ENCODE measurements at places on chromosomes 1 and 21.

- DNase-seq, result no peak
These were observed at the start of gene RXFP4 for GRCh38 chr1:155940993-155941844. TSS of gene RXFP4 (plus strand) at chr1:155941638. CDS start at chr1:155941710, 72 bp downstream.

DNA sequence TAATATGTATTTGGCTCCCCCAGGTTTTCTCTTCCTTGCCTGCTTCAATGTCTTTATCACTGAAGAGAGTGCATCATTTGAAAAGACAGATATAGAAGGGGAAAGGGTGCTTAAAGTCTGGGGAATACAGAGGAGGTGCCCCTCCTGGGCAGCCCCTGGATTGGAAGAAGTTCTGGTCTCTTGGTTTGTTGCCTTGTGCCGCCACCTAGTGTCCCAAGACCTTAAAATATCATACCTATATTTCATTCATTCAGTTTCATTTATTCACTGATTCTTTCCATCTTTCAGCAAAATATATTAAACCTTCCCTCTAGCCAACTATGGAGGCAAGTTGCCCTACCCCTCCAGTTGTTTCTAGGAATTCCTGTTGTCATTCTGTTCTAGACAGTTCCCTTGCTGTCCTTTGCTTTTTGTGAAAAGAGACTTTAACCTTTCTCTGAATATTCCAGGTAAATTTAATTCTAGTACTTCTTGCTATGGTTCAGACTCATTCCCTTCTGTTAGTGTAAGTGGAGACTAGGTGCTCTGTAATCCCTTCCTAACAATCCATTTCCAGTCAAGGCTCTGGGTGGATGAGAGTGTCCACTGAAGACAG lies 56.1 kb downstream of the MEF2D start:
- DNase-seq, result no peak

- DNase-seq, result no peak
These were observed 31.6 kb upstream of the ACOT11 start for GRCh38 chr1:54516249-54516920.

GRCh38 chr1:228734881-228735801 lies at the start of gene RHOU:
TSS of gene RHOU (plus strand) at chr1:228735479. CDS start at chr1:228735743, 264 bp downstream.
- peak; percentile 83 for DNase-seq

GRCh38 chr21:34519694-34520093 lies 7.7 kb upstream of the KCNE1 start:
- DNase-seq, result no peak

GRCh38 chr1:19639999-19640362 lies 4.1 kb upstream of the NBL1 start:
- DNase-seq, result no peak

DNA sequence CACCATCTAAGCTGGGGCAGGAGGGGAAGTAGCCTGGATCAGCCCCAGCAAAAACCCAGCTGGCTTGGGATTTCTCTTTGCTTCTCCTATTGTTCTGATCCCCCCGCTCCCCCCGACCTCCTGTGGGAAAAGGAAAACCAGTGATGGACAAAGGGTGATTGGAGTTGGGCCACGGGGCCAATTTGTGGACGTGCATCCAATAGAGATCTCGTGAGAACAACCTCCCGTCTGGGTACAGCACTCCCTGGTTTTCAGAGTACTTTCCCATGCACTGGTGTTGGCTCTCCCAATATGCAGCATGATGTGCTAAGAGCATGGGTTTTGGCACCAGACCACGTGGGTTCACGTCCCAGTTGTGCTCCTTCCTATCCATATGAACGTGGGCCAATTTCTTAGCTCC lies 9.0 kb downstream of the BLACAT1 start:
- DNase-seq, result no peak

DNA sequence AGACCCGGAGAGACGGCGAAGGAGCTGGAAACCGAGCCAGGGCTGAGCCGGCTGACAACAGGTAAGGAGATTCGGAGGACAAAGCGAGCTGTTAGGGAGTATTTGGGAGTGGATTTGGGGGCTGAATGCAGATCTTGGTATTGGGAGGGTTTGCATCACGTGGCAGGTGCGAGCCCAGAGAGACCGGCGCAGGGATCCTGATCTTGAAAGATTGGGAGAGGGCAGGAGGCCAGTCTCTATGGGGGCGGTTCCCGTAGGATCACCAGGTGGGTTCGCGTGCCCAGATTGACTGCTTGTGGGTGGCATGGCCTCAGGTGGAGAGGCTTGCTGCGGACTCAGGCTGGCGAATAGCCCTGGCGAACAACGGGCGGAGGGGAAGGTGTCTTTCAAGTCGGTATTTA lies 204 bp downstream of the CIART start:
- DNase-seq, result no peak

DNA sequence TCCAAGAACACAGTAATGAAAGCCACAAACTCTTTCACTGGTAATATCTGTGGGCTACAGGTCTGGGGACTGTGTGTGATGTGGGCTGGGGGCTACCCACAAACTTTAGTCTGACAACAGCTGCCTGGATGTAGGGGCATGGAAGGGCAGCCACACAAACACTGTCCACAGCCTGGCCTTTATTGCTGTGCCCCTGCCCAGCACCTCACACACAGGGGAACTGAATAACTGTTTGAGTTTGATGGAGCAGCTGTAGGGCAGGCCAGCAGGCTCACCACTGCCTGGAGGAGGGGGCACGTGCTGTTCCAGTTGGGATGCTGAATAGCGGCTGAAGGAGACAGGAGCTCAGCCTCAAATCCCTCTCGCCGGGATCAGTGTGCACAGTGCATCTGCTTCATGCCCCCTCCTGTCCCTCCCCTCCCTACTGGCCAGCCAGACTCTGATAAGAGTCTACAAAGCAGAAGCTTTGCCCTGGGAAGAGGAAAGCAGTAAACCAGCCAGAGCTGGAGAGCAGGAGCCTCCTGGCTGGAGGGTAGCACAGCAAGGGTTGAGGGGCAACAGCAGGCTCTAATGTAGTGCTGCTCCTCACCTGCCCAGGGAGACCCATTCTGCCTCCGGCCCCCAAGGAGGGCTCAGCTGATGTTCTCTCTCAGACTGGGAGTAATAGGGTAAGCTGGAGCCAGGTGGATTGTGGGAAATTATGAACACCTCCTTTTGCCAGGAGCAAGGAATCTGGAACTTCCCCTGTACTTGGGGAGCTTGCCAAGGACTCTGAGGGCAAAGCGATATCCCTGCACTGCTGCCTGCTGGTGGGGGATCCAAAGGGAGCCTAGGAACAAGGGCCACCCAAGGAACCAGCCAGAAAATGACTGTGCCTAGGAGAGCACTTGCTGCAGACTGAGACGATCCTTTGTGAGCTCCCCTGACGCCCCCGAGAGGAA lies 70.2 kb upstream of the GOLT1A start:
- no peak for DNase-seq

DNA sequence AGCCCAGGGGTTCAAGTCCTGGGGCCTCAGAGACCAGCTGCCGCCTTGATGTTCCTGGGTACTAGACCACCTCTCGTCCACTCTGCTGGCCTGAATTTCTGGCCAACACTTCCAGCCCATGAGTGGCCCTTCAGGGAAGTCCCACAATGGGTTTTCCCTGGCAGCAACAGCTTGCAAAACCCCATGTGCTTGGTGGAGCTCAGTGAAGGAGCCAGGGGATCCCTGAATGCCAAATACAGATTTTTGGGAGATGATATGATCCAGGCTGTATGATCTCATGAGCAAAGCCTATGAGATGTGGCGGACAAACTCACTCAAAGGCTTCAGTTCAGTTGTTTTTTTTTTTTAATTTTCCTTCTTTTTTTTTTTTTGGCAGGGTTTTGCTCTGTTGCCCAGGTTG lies 9.6 kb upstream of the RASSF5 start:
- DNase-seq, result no peak

DNA sequence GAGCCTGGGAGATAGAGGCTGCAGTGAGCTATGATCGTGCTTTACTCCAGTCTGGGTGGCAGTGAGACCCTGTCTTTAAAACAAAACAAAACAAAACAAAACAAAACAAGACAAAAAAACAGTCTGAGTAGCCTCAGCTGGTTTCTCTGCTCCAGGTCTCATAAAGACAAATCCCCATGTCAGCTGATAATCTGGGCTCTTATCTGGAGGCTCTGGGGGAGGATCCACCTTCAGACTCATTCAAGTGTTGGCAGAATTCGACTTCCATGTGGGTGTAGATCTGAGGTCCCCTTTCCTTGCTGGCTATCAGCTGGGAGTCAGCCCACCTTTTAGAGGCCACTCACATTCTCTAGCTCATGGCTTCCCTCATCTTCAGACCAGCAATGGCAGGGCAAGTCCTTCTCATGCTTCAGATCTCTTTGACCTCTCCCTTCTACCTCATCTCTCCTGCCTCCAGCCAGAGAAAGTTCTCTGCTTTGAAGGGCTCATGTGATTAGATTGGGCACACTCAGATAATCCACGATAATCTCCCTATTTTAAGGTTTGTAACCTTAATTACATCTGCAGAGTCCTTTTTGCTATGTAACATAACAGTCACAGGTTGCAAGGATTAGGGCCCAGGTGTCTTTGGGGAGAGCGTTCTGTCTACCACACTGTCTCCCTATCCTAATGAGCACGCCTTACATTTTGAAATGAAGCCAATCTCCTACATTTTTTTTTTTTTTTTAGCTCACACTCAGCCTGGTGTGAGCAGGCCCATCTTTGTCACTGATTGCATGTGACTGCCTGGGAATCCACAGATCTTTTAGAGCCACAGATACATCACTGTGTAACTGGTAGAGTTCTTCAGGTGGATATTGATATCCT lies 7.5 kb upstream of the PYCR2 start:
- DNase-seq, result no peak

DNA sequence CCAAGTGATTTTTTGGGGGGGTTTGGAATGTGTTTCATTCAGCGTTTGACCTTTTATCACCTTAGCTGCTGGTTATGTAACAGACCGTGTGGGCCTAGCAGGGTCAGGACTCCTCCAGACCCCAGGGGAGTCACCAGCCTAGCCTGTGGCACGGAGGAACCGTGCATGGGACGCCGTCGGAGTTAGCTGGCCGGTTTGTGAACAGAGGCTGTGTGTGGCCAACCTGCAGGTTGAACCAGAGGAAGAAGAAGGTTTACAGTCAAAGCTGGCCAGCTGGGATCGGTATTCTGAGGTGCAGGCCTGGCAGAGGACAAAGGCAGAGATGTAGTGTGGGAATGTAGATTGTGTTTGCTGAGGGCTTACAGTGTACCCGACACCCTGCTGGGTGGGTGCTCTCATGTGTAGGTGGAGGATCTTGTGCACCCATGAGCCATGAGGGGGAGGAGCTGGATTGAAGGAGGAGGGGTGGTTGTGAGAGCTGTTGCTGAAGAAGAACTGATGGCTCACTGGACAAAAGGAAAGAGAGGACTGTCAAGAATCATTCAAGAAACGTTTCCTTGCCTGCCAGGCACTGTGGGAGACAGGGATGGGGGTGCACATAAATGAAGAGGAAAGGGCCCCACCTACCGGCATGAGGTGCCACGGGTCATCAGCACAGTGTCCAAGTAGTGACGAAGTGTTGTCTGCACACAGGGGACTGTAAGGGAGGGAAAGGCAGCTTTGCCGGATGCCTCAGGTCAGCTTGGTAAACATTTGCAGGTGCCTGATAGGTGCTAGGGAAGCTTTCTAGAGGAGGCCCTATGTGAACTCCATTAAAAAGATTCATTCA lies 40.0 kb upstream of the PWP2 start:
- DNase-seq, result no peak

- no peak for DNase-seq
These were observed 2.3 kb downstream of the PCSK9 start for GRCh38 chr1:55041613-55042012.

DNA sequence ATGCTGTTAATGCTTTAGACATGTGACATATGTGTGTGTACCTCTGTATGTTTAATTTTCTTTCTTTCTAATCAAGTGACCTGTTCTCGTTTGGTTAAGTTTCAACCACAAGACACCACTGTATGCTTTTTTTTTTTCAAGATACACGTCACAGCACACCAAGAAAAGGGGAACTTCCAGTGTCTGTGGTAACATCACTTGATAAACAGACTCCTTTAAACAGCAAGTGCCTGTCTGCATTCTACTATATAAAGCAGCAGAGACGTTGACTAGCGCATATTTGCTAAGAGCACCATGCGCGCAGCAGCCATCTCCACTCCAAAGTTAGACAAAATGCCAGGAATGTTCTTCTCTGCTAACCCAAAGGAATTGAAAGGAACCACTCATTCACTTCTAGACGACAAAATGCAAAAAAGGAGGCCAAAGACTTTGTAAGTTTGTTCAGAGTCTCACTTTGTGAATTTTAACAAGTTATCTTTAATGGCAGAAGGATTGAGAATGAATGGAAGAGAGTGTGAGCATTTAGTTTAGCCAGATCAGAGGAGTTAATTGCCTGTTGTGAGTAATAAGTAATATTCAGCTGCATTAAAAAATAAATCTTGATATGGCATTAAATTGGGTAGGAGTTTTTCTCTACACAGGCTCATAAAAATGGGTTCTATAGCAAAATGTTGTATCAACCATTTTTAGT lies at the start of gene RGS1:
Gene RGS1 (plus strand): TSS at position 275 of the 691 bp plus-strand sequence. CDS start 20 bp downstream, at position 295.
- DNase-seq, result no peak

DNA sequence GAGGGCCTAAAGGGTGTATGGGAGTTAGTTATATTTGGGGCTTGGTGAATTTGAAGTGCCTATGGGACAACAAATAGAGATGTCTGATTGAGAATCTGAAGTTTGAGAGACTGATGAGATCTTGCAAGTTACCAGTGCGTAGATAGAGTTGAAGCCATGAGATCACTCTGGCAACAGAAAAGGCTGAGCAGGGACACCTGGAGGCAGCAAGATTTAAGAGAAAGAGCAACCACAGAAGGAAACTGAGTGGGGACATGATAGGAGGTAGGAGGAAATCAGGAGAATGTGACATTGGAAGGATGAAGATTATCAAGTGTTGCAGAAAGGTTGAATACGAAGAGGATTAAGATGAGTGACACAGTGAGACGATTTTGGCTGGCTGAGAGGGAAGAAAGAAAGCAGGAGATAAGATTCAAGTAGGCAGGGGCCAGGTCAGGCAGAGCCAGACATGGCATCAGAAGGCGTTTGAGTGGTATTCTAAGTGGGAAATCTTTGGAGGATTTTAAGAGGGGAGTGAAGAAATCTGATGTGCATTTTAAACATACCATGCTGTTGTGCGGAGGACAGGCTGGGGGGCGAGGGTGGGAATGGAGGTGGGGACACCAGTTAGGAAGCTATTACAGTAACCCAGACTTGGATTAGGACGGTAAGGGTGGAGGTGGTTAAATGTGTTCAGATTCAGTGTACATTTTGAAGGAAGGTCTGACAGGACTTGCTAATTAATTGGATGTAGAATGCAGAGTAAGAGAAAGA lies 3.0 kb upstream of the MPL start:
- DNase-seq, result no peak

DNA sequence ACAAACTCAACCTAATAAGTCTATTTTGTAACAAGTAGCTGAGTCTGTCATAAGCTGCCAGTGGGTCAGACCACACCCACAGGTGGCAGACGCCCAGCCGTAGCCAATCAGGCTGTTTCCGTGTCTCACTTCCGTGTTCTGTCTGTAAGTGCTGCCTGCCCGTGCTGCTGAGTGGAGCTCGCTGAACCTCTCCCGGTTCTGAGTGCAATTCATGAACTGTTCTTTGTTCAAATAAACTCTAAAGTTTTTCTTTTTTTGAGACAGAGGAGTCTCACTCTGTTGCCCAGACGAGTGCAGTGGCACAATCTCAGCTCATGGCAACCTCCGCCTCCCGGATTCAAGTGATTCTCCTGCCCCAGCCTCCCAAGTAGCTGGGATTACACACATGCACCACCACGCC lies 25.1 kb downstream of the POFUT2 start:
- no peak for DNase-seq
